Caki2 (cell line): ENCODE measurements at places on chromosomes 1 and 21. TPM values are rescaled to one million over a fixed set of nuclear protein-coding genes. Genes with fewer than 3 reads are reported as not detected.

The PBX1 gene
- 3.1 and 9.6 TPM in 2 replicates for total RNA-seq

GRCh38 chr1:219906924-219907771 is 21.2 kb downstream of the SLC30A10 start:
- DNase-seq: no peak

DNA sequence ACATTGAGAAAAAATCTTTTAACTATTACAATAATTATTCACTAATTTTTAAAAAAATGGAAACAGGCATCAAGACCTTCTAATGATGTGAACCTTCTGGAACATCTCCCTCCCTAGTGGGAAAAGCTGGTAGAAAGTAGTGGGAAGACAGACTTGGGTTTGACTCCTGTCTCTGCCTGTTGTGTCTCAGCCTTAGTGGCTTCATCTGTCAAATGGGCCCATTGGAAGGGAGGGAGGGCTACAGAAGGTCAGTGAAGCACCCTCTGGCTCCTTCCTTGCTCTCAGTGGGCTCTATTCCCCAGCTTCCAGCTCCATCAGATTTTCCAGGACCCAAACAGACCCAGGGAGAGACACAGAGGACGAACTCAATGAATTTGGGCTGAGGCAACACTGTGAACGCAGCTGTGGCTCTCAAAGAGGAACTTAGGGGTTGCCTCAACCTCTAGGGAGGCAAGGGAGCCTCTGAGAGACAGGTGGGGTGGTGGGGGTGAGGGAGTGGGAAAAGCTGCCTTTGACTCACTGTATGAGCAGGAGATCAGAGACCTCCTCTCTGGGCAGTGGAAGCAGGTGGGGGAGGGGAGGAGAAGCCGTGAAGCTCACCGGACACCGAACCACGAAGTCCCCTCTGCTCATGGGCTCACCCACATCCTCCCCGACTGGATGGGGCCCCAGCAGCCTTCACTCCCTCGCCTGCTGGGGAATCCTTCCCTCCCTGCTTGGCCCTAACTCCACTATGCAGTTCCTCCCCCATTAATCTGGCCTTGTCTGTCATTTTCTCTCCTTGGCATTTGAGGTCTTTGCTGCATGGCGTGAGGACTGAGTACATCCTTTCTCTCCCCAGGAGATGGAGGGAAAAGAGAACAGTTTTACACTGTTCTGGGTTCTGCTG is 4.5 kb downstream of the CNR2 start:
- DNase-seq: no peak

The HSD11B1 gene
- not detected in 2 replicates for total RNA-seq

The DMBX1 gene
- total RNA-seq: not detected in 2 replicates

- DNase-seq: peak; percentile 59
Observed at GRCh38 chr1:58782178-58783089, 1.4 kb downstream of the JUN start.

The OR14C36 gene
- total RNA-seq: not detected in 2 replicates
